ENCODE measurements at places on chromosomes 2 and 18.

GRCh38 chr2:144448389-144449027 is 71.4 kb downstream of the ZEB2 start:
- no peak for DNase-seq

DNA sequence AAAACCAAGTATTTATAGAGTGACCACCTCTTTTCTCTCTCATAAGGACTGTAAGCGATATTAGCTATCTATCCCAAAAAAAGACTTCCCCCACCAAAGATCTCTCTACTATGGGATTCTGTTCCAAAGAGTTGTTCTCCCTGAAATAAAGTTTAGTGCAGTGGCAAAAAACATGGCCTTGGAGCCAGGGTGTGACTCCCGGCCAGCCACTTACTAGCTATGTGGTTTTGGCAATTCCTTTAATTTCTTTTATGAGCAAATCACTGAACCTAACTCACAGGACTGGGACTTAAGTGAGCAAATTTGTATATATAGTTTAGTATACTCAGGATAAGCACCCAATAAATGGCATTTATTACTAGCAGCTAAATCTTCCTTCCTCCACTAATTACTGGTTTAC is 42.6 kb downstream of the SESTD1 start:
- no peak for DNase-seq

- DNase-seq, result no peak
Measured at GRCh38 chr2:85388878-85389538, 21.2 kb downstream of the CAPG start.

- no peak for DNase-seq
Measured at GRCh38 chr18:78992041-78993011, 12.7 kb downstream of the SALL3 start.

DNA sequence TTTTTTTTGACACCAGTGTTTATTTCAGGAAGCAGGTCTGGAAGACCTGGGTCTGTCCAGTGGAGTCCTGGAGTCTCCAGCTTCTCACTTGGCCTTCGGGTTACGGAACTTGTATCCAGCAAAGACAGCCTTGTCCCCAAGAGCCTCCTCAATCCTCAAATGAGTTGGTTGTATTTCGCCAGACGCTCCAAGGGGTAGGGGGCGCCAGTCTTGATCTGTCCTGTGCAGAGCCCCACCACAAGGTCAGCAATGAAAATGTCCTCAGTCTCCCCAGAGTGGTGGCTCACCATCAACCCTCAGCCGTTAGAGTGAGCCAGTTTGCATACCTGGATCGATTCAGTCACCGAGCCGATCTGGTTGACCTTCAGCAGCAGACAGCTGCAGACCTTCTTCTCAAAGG is 21.9 kb downstream of the ASXL2 start:
- DNase-seq, result no peak

DNA sequence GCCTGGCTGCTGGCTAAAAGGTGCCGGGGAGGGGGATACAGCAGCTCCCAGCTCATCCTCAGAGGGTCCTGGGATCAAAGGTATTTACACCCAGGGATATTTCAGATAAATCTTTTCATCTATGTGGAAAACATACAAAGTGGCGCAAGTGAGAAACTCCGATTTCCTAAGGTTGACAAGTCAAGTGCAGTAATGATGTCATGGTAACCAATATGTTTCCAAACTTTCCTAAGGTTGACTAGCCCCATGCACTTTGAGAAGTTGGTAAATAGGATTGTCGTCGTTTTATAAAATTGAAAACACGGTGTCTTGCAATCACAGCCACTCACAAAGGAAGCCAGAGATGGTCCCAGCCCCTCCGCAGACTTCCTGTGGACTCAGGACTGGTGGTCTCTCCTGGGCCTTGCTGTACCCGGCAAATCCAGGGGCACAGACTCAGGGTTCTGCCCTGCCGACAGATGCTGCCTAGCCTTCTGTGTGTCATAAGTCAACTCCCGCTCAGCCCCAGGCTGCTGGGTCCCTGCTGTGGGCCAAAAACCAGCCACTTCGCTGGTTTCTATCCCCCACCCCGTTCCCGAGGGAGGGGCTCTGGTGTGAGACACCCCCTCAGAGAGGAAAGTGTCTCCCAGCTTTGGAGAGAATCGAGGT is 111.2 kb upstream of the PPP1CB start:
- no peak for DNase-seq

- no peak for DNase-seq
Measured at GRCh38 chr2:178286636-178287035, 92.3 kb downstream of the OSBPL6 start.

DNA sequence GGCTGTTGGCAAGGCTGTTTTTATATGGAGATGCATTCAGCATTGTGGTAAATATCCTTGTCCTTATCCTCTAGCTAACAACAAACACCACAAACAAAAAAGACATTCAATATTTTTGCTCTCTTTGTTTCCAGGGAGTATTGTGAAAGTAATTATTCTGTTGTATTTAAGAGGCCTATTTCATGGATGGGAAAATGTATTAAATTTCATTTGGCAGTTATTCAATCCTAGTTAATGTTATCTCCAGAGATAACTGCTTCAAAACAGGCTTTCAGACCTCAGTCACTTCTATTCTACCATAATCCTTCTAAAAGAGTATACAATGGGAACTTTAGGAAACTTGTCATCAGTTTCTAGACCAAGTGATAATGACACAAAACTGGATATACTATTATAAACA is 280.5 kb upstream of the CCDC68 start:
- DNase-seq, result no peak

GRCh38 chr2:8540552-8541055 is 141.3 kb upstream of the ID2 start:
- DNase-seq, result no peak

DNA sequence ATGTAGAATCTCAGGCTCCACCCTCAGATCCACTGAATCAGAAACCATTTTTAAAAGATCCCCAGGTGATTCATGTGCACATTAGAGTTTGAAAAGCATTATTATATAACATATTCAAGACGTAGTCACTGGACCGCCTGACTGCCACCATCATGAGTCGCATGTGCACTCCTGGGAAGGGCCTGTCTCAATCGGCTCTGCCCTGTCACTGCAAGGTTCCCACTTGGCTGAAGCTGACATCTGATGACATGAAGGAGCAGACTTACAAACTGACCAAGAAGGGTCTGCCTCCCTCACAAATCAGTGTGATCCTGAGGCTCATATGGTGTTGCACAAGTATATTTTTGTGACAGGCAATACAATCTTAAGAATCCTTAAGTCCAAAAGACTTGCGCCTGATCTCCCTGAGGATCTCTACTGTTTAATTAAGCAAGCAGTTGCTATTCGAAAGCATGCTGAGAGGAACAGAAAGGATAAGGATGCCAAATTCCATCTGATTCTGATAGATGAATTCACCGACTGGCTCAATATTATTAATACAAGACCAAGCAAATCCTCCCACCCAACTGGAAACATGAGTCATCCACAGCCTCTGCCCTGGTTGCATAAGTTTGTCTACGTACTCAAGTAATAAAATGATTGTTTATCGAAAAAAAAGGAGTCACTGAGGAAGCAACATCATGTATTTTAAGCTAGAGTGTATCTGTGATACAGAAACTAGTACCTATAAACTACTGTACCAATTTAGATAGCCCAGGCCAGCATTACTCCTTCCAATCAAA is 26.2 kb downstream of the ATAD2B start:
- DNase-seq, result no peak

DNA sequence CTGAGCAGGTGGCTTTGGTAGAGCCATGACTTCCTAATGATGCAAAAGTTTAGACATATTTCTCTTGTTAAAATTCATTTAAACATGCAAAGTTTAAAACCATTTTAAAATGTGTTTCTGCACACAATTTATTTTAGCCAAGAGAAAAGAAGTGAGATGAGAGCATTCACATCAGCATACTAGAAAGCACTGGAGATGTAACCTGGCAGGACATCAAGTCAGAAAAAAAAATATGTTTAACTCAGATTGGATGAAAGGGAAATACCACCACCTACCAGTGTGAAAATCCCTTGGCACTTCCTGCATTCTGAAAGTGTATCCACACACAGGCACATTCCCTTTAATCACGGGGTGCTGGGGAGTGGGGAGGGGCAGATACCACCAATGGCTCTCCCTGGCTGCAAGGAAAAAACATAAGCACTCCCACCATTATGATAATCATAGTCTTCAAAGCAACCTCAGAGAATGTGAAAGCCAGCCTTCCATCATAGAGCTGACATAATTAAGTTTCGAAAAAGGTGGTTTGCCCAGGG is 25.0 kb downstream of the DNER start:
- no peak for DNase-seq

DNA sequence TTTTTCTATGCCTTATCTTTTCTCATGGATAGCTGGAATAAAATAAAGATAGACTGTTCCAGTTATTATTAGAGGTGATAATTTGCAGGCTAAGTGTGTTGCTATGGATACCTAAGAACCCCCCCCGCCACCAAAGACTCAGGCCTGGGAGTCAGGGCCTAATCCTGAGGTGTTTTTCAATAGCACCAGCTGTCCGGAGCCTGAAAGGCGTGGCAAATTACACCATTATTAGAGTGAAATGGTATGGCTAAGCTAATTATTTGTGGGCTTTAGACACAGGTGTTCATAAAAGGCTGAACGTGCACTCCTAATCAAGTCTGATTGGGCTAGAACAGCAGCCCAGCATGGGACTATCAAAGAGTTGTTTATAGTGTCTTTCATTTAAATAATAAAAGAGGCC is 293.2 kb upstream of the DCC start:
- no peak for DNase-seq

DNA sequence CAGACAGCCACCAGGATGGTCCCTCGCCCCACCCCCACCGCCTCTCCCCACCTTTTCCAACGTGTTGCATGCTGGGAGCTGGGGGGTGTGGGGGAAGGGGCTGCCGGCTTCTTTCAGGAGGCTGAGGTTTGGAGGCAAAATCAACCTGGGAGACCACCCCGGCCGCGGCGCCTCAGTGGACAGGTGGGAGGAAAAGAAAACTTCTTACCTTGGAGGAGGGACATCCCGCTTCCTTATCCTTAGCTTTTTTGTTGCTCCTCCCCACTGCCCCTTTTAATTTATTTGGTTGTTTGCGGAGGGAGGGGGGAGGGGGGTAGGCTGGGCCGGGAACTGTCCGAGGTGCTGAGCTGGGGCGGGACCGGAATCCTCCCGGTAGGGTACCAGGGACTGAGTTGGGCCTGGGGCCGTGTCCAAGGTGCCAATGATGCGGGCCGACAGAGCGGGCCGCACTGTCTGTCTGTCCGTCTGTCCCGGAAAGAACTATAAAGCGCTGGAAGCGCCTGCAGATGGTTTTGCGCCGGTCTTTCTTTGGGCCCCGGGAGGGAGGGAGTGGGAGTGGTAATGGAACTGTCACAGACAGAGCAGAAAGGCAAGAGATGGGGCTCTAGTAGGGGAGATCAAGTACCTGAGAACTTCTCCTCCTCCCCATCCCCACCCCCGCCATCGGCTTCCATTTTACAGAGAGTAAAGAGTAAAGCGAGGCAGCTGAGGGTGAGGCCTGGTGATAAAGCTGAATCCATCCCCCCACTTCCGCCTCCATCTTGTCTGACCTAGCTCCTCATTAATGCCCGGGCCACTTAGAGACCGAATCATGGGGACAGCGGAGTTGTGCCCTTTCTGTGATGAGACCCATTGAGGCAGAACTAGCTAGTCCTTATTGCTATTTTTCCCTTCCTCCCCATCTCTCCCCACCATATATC is 2.4 kb downstream of the CDK5R2 start:
- DNase-seq, result no peak

- DNase-seq, result no peak
Measured at GRCh38 chr2:230929381-230930148, 4.5 kb upstream of the GPR55 start.

- DNase-seq, result no peak
Measured at GRCh38 chr18:70621710-70622109, 332.9 kb downstream of the SOCS6 start.

DNA sequence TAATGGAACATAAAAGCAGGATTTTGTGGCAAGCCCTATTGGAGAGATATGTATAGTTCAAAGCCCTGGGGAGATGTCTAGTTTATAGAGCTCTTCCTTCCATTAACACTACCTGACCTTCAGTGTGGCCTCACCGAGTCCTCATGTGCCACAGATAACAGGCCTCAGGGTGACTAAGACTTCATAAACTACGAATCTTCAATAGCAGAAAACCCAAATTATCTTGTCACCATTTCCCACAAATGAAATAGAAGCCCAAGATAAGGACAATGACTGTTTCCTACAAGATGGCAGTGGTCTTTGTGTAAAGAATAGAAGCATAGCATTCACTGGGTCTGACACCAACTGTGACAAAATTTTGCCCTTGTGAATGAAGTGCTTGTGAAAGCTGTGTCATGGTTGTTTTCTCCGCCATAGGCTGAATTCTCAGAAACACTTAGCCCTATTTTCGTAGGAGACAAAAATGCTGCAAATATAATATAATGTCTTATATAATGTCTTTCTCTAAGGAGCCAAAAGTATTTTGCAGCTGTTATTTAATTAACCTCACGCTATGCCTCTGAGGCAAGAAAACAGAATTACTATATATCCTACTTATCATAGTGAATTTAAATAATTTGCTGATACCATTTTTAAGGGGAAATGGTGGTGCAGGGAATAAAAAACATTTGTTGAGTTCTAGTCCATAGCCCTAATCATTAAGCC is 136.7 kb upstream of the CWC22 start:
- DNase-seq, result no peak

DNA sequence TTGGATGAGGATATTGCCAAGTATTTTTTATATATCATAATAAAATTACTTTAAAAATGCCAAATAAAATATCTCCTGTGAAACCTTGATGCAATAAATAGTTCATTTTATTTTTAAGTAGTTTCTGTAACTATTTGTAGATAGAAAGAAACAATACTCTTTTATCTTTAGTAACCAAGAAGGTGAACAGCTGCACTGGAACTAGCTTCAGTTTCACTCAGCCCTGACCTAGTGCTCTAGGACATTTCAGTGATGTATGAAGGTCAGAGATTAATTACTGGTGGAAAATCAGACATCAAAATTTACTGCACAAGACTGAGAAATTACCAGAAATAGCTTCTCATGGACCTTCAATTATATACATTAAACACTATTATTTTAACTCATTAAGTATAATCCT is 1305.0 kb downstream of the CNTNAP5 start:
- DNase-seq, result no peak

GRCh38 chr2:66832646-66833435 is 397.9 kb downstream of the MEIS1 start:
- no peak for DNase-seq

GRCh38 chr2:128475427-128476211 is 157.0 kb upstream of the HS6ST1 start:
- no peak for DNase-seq

GRCh38 chr2:152573168-152573567 is 144.1 kb downstream of the PRPF40A start:
- DNase-seq, result no peak
